Activated CD8-positive, alpha-beta memory T cell treated with anti-CD3 and anti-CD28 coated beads for 1 hour (primary cell): ENCODE measurements at places on chromosomes 11 and 22.
A peak's percentile ranks its signal among the peaks of the same experiment; 100 is the strongest.

- DNase-seq = no peak
Measured at GRCh38 chr11:99343117-99343516, 322.4 kb downstream of the CNTN5 start.

- DNase-seq = no peak
Measured at GRCh38 chr11:133337951-133338418, 194.3 kb downstream of the OPCML start.

DNA sequence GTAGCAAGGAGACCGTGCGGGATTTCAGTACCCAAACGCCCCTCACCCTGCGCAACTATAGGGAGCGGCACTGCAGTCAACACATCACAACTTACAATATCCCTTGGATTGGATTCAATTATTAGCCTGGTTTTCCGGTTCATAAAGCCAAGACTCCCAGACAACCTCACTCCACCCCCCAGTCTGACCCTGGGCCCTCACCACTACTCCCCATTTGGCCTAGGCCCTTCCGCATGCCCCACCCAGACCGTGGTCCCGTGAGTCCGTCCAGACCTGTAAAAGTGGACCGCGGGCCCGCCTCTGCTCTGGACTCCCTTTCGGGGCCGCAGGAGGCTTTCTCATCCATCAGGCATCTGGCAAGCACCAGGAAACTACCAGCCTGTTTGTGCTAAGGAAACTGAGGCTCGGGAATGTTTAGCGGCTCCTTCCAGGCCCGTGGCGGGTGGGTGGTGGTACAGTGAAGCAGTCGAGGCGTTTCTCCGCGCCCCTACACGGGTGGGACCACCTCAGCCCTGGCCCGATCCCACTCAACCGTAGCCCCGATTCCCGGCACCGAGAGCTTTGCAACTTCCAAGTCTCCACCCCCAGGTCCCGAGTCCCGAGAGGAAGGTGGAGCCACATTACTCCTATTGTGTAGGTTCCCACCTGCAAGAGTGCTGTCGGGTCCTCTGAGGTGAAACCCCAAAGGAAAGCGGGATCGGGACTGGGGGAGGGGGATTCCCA is 679 bp upstream of the DPP3 start:
- no peak for DNase-seq

DNA sequence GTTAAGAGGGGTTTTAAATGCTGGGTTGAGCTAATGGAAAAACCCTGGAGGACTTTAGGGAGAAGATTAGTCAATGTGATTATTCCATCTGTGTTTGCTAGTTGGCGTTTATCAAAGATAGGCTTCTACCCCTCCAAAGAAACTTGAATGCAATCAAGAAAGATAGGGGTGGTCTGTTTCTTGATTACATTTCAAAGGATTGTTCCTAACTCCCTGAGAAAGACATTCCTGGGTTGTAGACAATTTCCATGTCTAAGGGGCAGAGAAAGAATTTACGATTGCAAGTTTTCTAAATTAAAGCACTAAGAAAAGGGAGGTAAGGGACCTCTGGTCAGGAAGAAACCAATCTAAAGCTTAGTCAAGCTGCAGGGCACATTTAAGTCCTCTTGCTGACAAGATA is 2268.7 kb downstream of the LRRC4C start:
- DNase-seq = no peak

- no peak for DNase-seq
Measured at GRCh38 chr11:111454561-111455192, 57.5 kb downstream of the BTG4 start.

- no peak for DNase-seq
Measured at GRCh38 chr11:131622193-131622592, 251.8 kb downstream of the NTM start.

- no peak for DNase-seq
Measured at GRCh38 chr11:41404109-41404508, 55.3 kb downstream of the LRRC4C start.

- no peak for DNase-seq
Measured at GRCh38 chr22:44392446-44392921, 79.7 kb upstream of the SHISAL1 start.

- no peak for DNase-seq
Measured at GRCh38 chr11:14070896-14071295, 108.4 kb downstream of the SPON1 start.

GRCh38 chr22:32539631-32540421 is 65.2 kb downstream of the FBXO7 start:
- DNase-seq = no peak

- DNase-seq = no peak
Measured at GRCh38 chr11:130100381-130101095, 30.8 kb downstream of the APLP2 start.

- no peak for DNase-seq
Measured at GRCh38 chr22:27327497-27327896, 474.1 kb downstream of the MN1 start.

GRCh38 chr11:68956547-68957254 is 24.1 kb downstream of the MRGPRD start:
- DNase-seq = no peak

DNA sequence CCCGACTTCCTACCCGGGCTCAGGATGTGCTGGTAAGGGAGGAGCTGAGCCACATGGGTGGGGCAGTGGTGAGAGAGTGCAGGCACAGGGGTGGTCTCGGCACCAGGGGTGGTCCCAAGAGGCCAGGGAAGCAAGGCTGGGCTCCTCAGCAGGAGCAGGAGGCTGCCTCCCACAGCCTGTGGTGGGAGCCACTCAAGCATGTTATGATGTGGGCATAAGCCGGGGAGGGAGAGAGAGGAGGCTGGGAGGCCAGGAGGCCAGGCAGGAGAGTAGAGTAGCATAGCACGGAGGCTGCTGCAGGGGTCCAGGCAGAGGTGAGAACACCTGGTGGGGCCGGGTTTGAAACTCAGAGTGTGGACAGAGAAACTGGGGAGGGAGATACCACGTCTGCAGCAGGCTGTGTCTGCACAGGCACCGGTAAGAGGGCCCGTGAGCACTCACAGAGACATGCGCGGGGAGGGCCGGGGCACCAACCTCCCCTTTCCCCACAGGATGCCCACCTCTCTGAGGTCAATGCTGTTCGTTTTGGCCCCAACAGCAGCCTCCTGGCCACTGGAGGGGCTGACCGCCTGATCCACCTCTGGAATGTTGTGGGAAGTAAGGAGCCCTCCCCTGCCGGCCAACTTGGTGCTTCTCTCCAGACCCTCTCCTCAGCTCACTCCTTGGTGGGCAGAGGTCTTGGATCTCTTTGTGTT is 10.7 kb downstream of the ATG16L2 start:
- no peak for DNase-seq

- no peak for DNase-seq
Measured at GRCh38 chr11:9840460-9841004, 176.7 kb downstream of the SWAP70 start.

DNA sequence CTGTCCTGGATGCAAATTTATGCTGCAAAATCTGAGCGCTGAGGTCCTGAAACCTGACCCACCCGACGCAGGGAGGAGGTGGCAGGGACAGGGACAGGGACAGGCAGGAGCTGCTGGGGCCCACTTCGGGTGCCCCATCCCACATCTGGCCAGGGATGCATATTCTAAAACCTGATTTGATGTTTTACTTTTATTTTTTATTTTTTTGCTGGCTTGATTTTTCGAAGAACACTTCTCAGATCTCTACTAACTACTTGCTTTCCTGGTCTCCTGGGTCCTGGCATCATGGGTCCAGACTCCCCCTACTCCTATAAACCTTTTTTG is 652 bp upstream of the PVALB start:
- no peak for DNase-seq

DNA sequence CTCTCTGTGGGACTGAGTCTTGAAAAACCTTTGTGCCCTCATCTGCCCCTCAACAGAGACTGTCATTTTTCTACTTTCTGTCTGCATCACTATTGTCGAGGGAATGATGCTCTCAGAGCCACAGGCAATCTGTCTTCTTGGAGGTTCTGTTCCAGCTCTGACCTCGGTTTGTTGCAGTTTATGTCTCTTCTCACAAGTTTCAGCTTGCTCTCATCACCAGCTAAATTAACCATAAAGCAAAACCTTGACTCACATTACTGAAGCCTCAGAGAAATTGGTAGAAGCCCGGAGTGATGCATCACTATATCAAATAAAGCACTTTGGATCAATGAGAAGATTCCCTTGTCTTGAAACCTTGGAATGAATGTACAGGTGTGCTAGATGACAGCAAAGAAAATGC is 60.6 kb upstream of the BLID start:
- no peak for DNase-seq

- no peak for DNase-seq
Measured at GRCh38 chr11:100630898-100631297, 56.2 kb upstream of the ARHGAP42 start.

- no peak for DNase-seq
Measured at GRCh38 chr22:17964643-17965042, 59.7 kb downstream of the MICAL3 start.

DNA sequence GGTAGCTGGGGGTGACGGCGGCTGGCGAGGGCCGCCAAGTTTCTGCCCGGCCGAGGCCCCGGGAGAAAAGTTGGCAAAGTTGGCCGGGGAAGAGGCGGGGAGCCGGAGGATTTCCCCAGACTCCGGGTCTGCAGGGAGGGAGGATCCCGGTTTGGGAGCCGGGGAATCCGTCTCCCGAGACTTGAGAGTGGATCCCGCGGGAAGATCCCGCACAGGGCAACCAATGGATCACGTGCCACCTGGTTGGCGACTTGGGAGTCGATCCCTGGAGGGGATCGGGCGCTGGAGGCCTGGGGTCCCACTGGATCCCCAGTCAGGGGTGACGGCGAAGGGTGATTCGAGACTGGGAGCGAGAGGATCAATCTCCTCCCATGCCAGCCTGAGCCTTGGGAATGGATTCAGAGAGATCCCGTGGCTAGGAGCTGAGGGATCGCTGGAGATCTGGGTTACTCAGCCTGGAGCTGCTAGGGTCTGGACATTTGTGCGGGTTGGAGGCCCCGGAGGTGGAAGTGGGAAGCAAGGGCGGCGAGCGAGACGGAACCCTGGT is 394 bp downstream of the KIAA1671 start:
- no peak for DNase-seq

DNA sequence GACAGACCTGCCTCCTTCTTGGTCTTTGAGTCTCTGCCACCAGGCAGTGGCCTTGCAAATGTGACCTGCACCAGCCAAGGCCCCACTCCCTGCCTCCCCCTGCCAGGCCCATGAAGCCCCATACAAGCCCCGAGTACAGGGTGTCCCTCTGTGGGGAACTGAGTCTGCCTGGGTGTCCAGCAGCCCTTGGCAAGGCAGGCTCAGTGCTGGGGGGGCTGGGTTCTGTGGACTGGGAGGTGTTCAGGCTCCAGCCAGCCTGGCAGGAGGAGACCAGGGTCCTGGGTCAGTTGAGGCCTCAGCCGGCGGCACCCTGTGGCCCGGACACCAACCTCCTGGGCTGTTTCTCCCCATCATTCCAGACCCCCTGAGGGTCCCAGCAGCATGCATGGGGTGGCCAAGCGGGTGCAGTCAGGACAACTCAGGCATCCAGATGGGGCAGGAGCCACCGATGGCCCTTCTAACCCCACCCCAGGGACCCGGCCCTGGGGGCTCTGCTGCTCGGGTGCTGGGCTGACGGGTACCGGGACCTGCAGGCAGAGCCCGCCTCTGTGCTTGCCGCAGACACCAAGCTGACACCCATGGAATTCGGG is 5.7 kb downstream of the MUC5AC start:
- DNase-seq = no peak

GRCh38 chr11:86218125-86219084 is 26.1 kb upstream of the EED start:
- peak; percentile 34 for DNase-seq
